ENCODE measurements at places on chromosomes 5 and 9.

DNA sequence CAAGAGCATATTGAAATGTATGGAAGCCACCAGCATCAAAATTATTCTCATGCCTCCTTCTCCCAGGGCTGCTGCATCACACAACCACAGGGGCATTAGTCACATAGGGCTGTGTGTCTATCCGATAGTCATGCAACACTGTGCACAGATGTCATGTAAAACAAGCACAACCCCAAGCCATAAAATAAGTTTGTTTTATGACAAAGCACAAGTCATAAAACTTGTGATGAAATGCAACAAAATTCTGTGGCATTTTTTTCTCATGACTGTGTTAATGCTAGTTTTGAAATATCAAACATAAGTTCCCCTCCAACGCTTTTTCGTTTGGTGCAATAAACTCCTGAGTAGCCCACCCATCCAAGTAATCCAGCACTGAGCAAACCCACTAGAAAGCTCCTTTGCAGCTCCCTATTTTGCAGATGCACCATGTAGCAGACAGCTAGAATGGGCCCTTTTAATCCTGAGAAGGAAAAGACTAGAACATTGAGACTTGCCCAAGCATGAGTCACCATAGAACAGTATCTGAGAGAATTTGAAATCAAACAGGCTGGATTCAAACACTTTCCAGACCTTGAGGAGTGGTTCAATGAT lies 93.3 kb upstream of the ZNF366 start:
- DNase-seq: no peak

GRCh38 chr5:71830681-71831539 lies 111.8 kb downstream of the CARTPT start:
- no peak for DNase-seq

DNA sequence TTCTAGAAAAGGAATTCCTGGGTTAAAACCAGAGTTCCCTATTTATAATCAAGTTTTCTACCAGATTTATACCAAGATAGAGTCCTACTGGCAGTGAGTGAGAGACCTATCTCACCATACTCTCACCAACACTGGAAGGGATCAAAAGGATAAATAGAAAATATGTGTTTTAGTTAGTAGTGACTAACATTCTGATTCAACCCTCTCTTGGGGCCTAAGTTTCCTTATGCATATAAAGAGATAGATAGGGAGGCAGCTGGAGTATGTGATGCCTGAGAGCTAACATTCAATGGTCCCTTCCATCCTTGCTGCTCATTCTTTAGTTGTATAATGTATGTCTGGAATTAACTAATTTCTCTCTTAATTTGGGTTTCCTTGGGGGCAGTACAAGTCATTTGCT lies 32.0 kb downstream of the CKMT2 start:
- DNase-seq: no peak

DNA sequence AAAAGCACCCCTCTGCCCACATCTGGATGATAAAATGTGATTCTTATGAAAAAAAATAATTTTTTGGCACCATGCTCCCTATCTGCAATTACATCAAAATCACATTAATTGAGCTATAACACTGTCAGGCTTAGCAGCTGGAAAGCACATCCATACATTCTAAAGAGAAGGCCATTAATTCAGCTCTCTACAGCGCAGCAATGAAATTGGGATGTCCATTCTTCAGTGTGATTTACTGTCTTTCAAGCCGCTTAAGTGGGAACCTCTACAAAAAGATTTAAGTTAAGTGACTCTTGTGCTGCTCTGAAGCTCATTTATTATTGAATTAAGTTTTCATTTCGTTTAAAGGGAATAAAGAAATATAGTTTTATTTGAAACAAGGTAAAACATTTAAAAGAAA lies 171.3 kb downstream of the EBF1 start:
- DNase-seq: no peak
